Activated T-cell treated with anti-CD3 and anti-CD28 coated beads, Interleukin-2, amount 50 U/mL, for 72 hours (primary cell): ENCODE measurements at places on chromosomes 7 and 10. TPM values are rescaled to one million over a fixed set of nuclear protein-coding genes. Genes with fewer than 3 reads are reported as not detected.

DNA sequence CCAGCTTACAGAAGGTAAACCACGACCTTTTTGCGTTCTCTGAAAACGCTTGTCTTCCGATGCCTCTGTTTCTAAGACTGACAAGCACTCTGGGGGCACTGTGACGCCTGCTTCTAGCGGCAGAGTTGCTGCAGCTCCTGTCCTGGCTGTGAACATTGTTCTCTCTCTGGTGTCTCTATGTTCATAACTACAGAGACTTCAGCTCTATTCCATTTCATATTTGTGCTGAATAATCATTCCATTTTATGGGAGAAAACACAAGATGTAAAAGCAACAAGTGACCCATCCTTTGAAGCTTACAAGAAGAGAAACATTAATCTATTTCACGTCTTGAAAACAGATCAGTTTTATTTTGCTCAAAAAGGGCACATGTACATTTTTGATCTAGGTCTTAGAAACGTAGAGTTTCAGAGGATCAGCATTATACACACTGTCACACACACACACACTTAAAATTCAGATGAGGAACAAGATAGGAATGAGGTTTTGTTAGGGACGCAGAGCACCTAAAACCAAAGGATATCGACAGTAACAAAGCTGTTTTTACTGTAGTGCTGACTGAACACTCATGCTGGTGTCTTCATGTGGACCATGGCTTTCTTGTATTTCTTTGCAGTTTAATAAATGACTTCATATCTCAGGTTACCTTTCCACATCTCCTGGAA is 3.0 kb downstream of the IKZF1 start:
- H3K4me3 ChIP-seq: peak overlapping the region; percentile 94
- peaks cover 72% of the 10 kb centered on the region for H3K36me3 ChIP-seq
- DNase-seq: peak; percentile 67
- H3K4me1 ChIP-seq: peaks cover 40% of the 10 kb centered on the region
- peak overlapping the region; percentile 99 for H3K27ac ChIP-seq

- no peak overlapping the region for H3K4me3 ChIP-seq
- no peaks in the 10 kb centered on the region for H3K36me3 ChIP-seq
- no peaks in the 10 kb centered on the region for H3K27me3 ChIP-seq
- no peak for DNase-seq
- no peak overlapping the region for H3K27ac ChIP-seq
- no peaks in the 10 kb centered on the region for H3K4me1 ChIP-seq
Observed at GRCh38 chr10:43039624-43040481, 37.0 kb upstream of the RET start.

- H3K27me3 ChIP-seq: no peaks in the 10 kb centered on the region
- no peak for DNase-seq
- no peaks in the 10 kb centered on the region for H3K36me3 ChIP-seq
- H3K4me1 ChIP-seq: peaks cover 14% of the 10 kb centered on the region
- no peak overlapping the region for H3K27ac ChIP-seq
- no peak overlapping the region for H3K4me3 ChIP-seq
Observed at GRCh38 chr7:91915401-91916050, 25.1 kb upstream of the AKAP9 start.

TMEM270 gene
- not detected for total RNA-seq

MMRN2 gene
- not detected for total RNA-seq

- no peak overlapping the region for H3K27ac ChIP-seq
- peaks cover 7% of the 10 kb centered on the region for H3K27me3 ChIP-seq
- H3K4me1 ChIP-seq: no peaks in the 10 kb centered on the region
- H3K36me3 ChIP-seq: no peaks in the 10 kb centered on the region
- no peak for DNase-seq
Observed at GRCh38 chr10:75375838-75376237, 25.7 kb downstream of the ZNF503 start.

STN1 gene
- 57.7 TPM for total RNA-seq

- no peak overlapping the region for H3K27ac ChIP-seq
- no peak for DNase-seq
- no peak overlapping the region for H3K4me3 ChIP-seq
- no peaks in the 10 kb centered on the region for H3K36me3 ChIP-seq
Observed at GRCh38 chr7:82347808-82348207, 95.8 kb downstream of the CACNA2D1 start.

- H3K27me3 ChIP-seq: peaks cover 37% of the 10 kb centered on the region
- no peaks in the 10 kb centered on the region for H3K36me3 ChIP-seq
- no peak for DNase-seq
- H3K27ac ChIP-seq: no peak overlapping the region
Observed at GRCh38 chr10:30216821-30217220, 132.3 kb downstream of the MTPAP start.

KEL gene
- 1.8 TPM for total RNA-seq

AKR1B15 gene
- total RNA-seq: not detected

DNA sequence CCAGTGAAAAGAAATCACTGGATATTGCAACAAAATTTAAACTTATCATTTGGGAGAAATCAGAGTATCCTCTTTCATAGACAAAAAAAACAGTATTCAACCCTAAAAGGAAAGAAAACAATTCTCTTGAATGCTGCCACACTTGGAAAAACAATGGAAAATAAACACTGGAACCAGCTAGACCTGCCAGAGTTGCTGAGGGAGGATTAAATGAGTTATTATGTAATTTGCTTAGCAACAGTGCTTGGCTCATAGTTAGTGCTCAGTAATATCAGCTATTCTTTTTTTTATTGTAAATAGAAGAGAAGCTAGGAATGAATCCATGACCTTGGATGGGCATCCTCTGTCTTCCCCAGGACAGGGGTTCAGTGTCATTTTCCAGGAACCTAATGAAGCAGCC is 11.0 kb upstream of the ZNF273 start:
- H3K4me1 ChIP-seq: peaks cover 10% of the 10 kb centered on the region
- no peak overlapping the region for H3K4me3 ChIP-seq
- no peak for DNase-seq
- peaks cover 34% of the 10 kb centered on the region for H3K27me3 ChIP-seq

DNA sequence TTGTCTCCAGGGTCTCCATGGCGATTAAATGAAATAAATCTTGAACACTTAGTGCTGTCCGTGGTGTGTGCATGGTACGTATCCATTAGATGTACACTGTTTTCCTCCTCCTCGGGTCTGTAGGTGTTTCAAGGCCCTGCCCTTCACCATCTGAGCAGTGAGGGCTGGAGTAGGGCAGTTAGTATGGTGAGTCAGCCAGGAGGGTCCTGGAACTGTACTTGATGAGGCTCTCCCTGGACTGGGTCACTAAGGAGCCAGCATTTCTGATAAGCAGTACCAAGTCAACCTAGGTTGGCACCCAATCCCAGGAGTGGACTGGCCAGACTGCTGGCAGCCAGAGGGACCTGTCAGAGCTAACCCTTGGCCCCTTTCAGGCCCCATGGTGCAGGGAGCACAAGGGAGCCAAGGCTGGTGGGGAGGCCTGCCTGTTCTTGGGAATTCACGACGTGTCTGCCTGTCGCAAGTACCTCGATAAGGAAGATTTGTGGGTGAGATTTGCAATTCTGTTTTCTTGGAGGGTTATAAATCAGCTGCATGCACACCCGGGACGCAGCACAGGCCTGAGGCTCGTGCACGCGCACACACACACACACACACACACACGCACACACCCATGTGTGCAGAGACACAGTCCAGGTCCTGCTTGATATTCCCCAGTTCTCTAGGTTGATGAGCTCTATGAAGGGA is 114.2 kb downstream of the ZMIZ1 start:
- no peak for DNase-seq
- no peaks in the 10 kb centered on the region for H3K4me1 ChIP-seq

DNA sequence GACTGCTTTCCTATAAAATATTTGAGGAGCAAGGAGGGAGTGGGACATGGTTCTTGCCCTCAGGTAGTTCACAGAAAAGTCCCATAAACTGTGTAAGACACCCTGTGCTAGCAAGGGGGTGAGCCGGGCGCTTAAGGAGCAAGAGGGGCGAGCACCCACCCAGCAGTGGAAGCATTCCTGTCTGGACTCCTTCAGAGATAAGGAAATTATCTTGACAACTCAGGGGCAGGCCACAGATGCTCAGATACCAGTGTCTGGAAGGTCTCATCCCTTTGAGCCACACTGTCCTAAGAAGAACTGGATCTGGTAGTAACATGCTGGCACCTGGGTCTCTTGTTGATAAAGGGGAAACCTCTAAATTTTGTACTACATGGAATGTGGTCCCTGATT is 54.1 kb downstream of the DAGLB start:
- H3K4me3 ChIP-seq: peak overlapping the region; percentile 85
- H3K4me1 ChIP-seq: peaks cover 58% of the 10 kb centered on the region

GSAP gene
- 5.0 TPM for total RNA-seq

C10orf105 gene
- 0.35 TPM for total RNA-seq

DNA sequence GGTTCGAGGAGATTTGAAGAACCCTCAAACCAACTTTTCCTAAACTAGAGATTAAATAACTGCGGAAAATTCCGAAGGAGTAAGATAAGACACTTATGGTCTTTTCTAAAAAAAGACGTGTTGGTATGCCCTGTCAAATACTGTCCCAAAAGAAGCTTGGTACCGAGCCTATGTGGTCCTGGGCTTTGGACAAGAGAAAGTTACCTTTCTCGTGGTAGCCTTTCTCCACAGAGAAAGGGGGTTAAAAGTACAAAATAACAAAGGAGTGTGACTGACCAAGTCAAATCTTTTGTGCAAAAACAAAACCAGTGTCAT is 56.2 kb upstream of the JCAD start:
- no peaks in the 10 kb centered on the region for H3K36me3 ChIP-seq
- H3K4me3 ChIP-seq: no peak overlapping the region
- H3K27me3 ChIP-seq: peaks cover 5% of the 10 kb centered on the region
- no peak for DNase-seq
- H3K27ac ChIP-seq: no peak overlapping the region

DNA sequence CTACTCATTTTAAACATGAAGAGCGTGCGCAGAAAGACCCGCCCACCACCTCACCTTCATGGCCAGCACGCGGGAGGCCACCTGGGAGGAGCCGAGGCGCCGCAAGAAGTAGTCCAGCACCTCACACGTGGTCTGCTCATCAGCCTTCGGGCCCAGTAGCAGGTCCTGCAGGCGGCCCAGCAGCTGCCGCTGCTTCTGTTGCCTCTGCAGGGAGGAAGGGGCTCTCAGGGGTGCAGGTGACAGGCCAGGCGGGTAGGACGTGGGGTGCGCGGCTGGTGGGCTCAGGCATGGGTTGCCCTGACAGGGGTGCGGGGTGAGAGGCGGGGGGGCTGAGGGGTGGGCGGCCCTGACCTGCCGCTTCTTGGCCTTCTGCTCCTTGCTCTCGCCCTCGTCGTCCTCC is 17.6 kb downstream of the INTS1 start:
- H3K27ac ChIP-seq: no peak overlapping the region
- DNase-seq: no peak
- no peaks in the 10 kb centered on the region for H3K4me1 ChIP-seq

CYP3A4 gene
- total RNA-seq: not detected

MYO1G gene
- total RNA-seq: 595 TPM

- no peak for DNase-seq
- no peak overlapping the region for H3K4me3 ChIP-seq
- no peaks in the 10 kb centered on the region for H3K27me3 ChIP-seq
Observed at GRCh38 chr7:152513861-152514770, 78.3 kb upstream of the KMT2C start.

DNA sequence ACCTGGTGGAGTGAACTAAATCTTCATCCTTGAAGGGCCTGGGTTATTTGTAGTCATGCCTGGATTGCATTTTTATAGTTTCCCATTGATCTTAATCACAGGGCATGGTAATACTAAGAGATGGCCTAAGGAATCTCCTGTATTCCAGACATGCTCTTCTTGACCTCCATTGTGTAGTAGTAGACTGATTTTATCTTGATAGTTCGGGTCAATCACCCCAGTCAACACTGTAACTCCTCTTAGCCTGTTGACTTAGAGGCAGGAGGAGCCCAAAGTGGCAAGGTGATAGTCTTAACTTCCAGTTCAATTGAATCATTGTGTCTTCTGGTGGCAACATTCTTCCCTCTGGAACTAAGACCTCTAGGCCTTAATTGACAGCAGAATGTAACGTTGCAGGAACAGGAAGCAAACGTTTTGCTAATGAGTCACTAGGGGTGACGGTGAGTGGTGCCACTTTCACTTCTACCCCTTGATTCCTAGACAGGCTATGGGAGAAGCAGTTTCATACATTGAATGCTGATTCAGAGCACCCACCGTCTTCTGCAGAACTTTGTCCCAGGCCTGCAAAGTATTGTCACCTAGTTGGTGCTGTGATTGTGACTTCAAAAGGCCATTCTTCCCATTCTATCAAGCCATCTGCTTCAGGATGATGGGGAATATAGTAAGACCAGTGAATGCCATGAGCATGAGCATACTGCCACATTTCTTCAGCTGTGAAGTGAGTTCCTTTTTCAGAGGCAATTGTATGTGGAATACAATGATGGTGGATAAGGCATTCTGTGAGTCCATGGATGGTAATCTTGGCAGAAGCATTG is 24.0 kb upstream of the PAPSS2 start:
- peak; percentile 42 for DNase-seq
- H3K27ac ChIP-seq: no peak overlapping the region
- H3K27me3 ChIP-seq: no peaks in the 10 kb centered on the region
- H3K36me3 ChIP-seq: peaks cover 7% of the 10 kb centered on the region
- peak overlapping the region; percentile 59 for H3K4me3 ChIP-seq

DNA sequence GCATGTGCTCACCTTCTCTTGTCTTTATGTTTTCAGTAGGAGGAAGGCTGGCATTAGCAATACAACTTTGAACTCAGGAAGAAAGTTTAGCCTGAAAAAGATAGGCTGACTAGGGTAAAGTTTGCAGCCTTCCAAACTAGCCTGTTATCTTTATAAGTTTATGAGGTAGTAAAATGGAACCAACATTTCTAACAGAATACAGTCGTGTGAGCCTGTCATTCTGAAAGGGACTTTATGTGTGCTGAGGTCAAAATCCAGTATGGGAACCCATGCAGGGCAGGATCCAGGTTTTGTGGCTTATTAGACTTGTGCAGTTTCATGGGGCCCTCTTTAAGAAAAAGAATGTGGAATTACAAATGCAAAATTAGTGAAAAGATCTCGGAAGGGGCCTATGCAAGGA is 201.0 kb upstream of the PRPS1L1 start:
- H3K4me3 ChIP-seq: no peak overlapping the region
- H3K4me1 ChIP-seq: no peaks in the 10 kb centered on the region
- H3K36me3 ChIP-seq: no peaks in the 10 kb centered on the region

- DNase-seq: no peak
- H3K27ac ChIP-seq: no peak overlapping the region
- H3K4me3 ChIP-seq: no peak overlapping the region
- peaks cover 6% of the 10 kb centered on the region for H3K4me1 ChIP-seq
- peaks cover 19% of the 10 kb centered on the region for H3K27me3 ChIP-seq
Observed at GRCh38 chr10:78405736-78406135, 372.1 kb downstream of the RPS24 start.

POLR2J2 gene
- total RNA-seq: 23.4 TPM

DNA sequence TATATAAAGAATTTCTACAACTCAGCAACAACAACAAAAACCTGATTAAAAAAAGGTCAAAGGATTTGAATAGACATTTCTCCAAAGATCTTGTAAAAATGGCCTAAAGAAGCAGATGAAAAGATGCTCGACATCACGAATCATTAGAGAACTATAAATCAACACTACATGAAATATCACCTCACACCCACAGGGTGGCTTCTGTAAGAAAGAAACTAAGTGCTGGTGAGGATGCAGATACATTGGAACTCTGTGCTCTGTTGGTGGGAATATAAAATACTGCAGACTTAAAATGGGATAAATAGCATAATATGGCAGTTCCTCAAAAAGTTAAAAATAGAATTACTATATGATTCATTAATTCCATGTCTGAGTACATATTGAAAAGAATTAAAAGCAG is 38.3 kb upstream of the CDCA7L start:
- H3K4me3 ChIP-seq: no peak overlapping the region
- DNase-seq: no peak

GBX1 gene
- total RNA-seq: not detected
